HT1080 (cell line): ENCODE measurements at places on chromosomes 2 and 18. TPM values are rescaled to one million over a fixed set of nuclear protein-coding genes. Genes with fewer than 3 reads are reported as not detected.

GRCh38 chr2:56109994-56110393, 73.8 kb upstream of the CCDC85A start:
- no peak for DNase-seq

TTN gene
- total RNA-seq, result 0.03 and 0.23 TPM in 2 replicates

GRCh38 chr2:205473791-205474190, 208.5 kb upstream of the NRP2 start:
- no peak for DNase-seq

STK17B gene
- total RNA-seq, result 21.5 and 22.1 TPM in 2 replicates
